ENCODE measurements at places on chromosomes 7 and 10. TPM values are rescaled to one million over a fixed set of nuclear protein-coding genes. Genes with fewer than 3 reads are reported as not detected.
A peak's percentile ranks its signal among the peaks of the same experiment; 100 is the strongest.

GRCh38 chr7:116588225-116588624, 63.4 kb downstream of the CAV1 start:
- DNase-seq, result peak; percentile 49

DNA sequence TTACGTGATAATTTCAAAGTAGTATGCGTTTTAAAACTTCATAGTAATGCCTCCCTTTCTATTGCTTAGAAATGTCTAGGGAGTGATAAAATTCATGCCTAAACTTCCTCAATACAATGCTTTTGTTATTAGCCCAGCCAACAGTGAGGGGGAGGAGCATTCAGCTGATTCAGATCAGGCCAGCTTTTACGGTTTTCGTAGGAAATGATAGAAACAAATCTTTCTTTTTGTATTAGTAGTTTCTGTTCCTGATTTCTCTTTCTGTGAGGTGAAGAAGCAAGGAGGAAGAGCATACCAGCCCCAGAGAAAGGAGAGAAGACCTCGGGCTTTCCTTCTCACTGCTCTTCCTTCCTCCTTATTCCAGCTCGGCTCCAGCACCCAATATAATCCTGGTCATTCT, 35.2 kb upstream of the ITPRID1 start:
- DNase-seq, result no peak

Gene CYP3A7
- not detected for polyA plus RNA-seq

- no peak for DNase-seq
These were observed 14.3 kb upstream of the LARP4B start for GRCh38 chr10:945778-946177.

Gene UFSP1
- polyA plus RNA-seq, result 2.0 TPM

Gene PRPS1L1
- not detected for polyA plus RNA-seq

DNA sequence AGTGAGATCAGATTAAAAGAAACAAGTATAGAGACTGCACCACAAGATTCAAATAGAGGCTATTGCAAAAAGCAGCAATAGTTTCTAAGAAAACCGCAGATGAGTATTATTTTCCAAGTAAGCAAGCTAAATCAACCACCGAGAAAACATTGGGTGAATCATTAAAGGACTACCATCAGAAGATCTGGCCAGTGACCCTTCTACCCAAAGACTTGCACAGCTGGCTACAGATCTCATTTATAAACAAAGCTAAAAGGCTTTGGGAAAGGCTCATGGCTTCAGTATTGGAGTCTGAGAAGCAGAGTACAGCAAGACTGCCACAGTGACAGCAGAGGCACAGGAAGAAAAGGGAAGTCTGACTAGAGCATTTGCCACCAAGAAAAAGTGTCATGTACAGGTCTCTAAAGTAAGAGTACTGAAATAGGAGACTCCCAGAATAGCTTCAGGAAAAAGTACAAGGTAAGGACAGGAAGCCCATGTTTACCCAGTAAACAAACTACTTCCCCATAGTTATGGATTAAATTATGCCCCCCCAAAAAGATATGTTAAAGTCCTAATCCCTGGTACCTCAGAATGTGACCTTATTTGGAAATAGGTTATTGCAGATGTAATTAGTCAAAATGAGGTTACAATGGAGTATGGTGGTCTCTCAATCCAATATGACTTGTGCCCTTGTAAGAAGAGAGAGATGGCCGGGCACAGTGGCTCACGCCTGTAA, 19.0 kb downstream of the STEAP1 start:
- no peak for DNase-seq

Gene TAS2R60
- not detected for polyA plus RNA-seq

Gene BMPER
- 8.8 TPM for polyA plus RNA-seq

GRCh38 chr10:110751850-110752249, 107.7 kb downstream of the RBM20 start:
- DNase-seq, result no peak

Gene NT5C2
- polyA plus RNA-seq, result 85.0 TPM

DNA sequence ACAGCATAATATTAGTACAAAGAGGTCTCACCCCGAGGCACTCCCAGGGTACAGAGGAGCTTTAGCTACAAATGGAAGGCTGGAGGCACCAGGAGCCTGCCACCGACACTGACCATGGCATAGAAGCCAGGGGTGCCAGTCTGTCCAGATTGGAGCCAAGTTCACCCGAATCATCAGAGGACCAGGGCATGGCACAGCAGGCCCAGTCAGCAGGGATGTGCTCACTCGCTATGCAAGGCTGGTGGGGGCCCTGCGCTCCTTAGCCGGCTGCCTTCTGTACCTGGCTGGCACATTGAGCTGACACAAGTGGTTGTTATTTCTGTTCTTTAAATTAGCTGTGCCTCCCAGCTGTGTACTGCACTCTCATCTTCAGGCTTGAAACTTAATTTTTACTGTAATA, 149.3 kb downstream of the TCERG1L start:
- DNase-seq, result no peak

DNA sequence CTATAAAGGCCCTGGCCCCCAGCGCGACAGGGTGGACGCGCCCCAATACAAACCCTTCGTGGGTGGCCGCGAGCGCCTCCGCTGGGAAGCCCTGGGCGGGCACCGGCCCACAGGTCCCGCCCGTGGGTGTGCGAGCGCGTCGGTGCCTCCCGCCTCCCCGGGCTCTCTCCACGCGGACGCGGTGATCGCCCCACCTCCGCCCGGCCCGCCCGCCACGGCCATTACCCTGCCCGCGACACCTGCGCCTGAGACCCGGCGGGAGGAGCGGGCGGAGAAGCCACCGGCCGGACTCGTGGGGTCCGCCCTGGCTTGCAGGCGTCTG, 81.2 kb downstream of the PAX2 start:
- no peak for DNase-seq

DNA sequence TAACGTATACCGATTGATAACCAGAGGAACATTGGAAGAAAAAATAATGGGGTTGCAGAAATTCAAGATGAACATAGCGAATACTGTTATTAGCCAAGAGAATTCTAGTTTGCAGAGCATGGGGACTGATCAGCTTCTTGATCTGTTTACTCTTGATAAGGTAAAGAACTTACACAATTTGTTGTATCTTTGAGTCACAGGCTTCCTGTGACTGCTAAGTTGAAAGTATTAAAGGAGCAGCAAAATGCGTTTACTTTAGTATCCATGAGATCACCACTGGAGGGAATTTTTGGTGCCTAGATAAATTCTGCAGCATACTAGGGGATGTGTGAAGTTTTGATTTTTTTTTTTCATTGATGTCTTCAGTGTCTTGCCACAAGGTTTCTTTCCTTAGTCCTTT, 103.6 kb downstream of the BTAF1 start:
- DNase-seq, result no peak

Gene EBF3
- polyA plus RNA-seq, result 0.31 TPM

- DNase-seq, result peak; percentile 67
These were observed 15.1 kb downstream of the PSAP start for GRCh38 chr10:71835671-71836595.

GRCh38 chr10:133418289-133418993, 6.0 kb downstream of the SPRN start:
- no peak for DNase-seq

Gene SPDYE2
- not detected for polyA plus RNA-seq

Gene GAD2
- polyA plus RNA-seq, result not detected

GRCh38 chr10:102546606-102547320, 43.0 kb downstream of the SUFU start:
- peak; percentile 68 for DNase-seq

- no peak for DNase-seq
These were observed 410.8 kb upstream of the PRKCQ start for GRCh38 chr10:6990891-6991290.

Gene SLC39A12
- polyA plus RNA-seq, result not detected

DNA sequence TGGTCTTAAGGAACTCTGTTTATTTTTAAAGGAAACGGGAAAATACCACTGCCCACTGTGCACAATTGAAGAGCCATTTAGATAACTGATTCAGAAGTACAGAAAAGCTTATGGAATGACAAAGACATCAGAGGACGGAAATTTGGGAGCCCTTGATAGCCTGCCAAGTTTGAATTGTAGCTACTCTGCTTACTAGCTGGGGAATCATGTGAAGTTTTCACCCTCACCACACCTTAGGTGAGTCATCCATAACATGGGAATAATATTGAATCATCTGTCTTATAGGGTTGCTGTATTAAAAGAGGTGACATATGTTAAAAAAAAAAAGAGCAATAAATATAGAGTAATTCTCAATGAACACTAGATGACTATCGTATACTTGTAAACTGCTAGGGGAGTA, 1104.2 kb downstream of the GATA3 start:
- no peak for DNase-seq

GRCh38 chr10:60237977-60238758, 151.5 kb downstream of the ANK3 start:
- no peak for DNase-seq

DNA sequence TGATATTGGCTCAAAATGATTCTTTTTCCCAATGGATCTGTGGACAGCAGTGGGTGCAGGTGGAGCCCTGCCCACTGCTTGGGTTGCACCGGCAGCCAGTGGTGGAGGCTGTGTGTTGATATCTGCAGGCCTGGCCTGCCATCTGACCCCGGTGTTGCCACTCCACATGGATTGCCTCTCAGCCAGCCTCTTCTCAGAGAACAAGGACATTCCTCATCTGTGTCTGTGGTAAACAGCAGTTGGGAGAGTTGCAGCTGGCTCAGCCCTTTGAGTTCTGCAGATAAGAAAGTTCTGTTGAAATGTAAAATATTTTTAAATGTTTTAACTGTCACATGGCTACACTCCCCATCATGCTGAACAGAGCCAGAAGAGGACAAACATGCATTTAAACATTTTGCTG, 374.9 kb upstream of the CELF2 start:
- no peak for DNase-seq

Gene TFR2
- 0.72 TPM for polyA plus RNA-seq

GRCh38 chr10:126738001-126738400, 67.5 kb upstream of the C10orf90 start:
- DNase-seq, result no peak

DNA sequence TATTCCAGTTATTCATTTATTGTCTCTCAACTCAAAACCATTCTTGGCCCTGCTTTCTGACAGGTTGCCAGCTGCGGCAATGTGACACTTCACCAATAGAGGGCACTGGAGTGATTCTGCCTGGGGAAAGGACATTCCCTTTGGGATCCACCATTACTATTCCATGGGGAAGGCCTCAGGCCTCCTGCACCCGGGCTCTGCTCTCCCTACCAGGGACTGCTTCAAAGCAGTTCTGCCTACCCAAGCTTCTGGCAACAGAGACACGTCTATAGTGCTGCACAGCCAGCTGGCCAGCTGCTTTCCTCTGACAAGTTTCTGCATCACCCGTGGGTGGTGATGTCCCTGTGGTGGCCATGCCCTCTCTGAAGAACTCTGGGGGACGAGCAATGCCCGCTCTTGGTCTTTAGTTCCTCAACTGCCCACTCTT, 163.8 kb downstream of the ELMO1 start:
- no peak for DNase-seq

DNA sequence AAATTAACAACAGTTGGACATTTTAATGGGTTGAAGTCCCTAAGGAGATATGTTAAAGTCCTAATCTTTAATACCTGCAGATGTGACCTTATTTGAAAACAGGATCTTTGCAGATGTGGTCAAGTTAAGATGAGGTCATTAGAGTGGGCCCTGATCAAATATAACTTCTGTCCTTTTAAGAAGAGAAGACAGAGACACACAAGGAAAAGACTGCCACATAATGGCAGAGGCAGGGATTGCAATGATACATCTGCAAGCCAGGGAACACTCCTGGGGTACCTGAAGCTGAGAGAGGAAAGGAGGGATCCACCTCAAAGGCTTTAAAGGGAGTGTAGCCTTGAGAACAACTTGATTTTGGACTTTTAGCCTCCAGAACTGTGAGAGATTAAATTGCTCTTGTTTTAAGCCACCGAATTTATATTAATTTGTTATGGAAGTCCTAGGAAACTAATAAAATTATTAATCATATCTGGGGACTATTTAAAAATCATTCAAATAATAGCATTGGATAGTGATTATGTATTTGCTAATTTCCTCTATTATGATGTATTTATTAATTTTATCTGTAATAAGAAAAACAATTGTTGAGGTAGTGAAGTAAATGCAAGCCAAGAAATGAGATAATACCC, 700.0 kb upstream of the PCDH15 start:
- DNase-seq, result no peak

DNA sequence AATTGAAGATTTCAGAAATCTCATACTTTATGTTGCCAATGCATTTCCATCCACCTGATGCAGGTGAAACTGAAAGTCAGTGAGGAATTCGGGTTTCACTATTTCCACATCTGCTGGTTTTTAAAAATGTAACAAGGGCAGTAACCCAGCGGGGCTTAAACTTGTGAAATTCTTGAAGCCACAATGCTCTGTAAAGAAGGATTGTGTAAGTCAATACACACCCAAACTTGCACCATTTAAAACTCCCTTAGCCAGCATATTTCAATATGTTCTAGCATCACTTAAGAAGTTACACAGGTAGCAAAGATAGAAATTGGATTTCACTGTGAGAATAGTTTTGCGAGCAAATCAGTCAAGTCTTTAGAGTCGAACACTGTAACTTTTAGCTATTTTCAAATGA, 386.1 kb downstream of the PLXDC2 start:
- no peak for DNase-seq

Gene PLCE1
- 3.7 TPM for polyA plus RNA-seq

Gene SUN3
- not detected for polyA plus RNA-seq

DNA sequence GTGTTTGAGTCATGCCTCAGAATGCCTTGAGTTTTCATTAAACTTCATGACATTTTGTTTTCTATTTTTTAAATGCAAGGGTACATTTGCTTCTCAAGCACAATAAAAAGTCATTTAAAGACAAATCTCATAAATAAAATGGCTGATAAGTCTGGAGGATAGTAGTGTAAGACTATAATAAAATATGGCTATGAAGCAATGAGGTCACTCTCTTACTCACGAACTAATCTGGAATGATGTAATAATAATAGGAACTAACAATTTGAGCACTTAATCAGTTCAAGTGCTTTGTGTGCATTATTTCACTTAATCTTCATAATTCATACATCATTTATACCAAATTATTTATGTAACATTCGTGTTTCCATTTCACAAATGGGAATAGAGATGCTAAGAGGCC, 149.3 kb upstream of the CTTNBP2 start:
- no peak for DNase-seq

DNA sequence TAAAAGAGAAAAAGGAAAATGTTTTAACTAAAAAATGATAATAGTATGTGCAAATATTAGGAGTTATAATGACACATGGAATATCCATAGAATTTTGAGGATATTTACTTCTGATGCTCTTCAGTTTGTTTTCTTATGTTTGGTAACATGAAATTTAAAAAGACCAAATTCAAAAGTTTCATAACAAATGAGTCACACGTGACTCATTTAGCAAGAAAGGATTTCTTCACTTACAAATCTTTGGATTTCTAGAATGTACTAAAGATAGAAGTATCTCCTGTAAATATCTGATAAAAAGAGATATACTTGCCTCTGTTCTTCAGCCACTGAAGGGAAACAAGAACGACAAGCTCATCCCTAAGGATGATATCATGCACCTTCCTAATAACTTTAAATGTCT, 774.5 kb upstream of the LRRTM3 start:
- DNase-seq, result no peak

Gene AQP1
- polyA plus RNA-seq, result 3.9 TPM

All from BJ (cell line).